MCF 10A (cell line): ENCODE measurements at places on chromosomes 13 and 19.

DNA sequence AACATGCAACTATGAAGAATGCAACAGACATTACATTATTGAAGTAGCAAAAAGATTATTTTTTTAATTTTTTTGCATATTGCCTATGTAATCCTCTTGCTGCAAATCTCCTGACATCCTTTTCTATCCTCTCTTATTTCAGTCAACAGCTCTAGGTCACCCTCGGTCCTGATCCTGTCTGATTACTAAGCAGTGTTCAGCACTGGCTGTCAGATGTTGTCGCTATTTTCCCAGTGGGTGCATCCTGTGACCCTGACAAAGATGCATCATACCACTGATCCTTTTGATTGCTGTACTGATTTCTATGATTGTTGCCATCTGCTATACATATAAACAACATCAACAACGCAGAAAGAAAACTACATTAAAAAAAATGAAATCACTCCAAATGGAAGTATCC, 443.7 kb upstream of the PRR20A start:
- H3K27me3 ChIP-seq: no peaks in the 10 kb centered on the region
- H3K36me3 ChIP-seq: no peaks in the 10 kb centered on the region
- DNase-seq: no peak
- H3K27ac ChIP-seq: no peak overlapping the region

DNA sequence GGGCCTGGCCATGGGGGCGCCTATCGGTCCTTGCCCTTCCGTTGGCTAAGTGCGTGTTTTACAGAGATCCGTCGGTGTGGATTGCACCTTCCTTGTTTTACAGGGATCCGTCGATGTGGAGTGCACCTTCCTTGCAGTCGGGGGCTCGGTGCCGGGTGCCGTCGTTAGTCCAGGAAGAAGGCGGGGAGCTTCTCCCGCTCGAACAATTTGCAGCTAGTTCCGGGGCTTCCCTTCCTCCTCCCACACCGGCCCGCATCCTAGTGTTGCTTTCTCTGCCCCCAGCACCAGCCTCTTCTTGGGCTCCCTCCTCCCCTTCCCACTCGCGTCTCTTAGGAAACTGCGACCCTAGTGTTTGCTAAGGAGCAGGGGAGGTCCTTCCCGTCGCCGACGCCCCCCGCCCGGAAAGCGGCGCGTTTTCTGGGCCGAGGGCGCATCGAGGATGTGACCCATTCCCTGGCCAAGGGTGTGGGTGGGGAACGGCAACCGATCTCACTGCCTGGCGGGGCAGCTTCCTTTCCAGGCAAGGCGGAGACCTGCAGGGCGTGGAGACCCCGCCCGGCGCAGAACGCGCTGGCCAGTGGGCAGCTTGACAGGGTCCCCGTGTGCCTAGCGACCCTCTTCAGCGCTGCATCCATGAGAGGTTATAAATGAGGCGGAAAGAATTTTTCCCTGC, 75.7 kb upstream of the ZNF91 start:
- no peaks in the 10 kb centered on the region for H3K36me3 ChIP-seq
- no peaks in the 10 kb centered on the region for H3K4me1 ChIP-seq
- H3K4me3 ChIP-seq: no peak overlapping the region
- no peak overlapping the region for H3K27ac ChIP-seq

DNA sequence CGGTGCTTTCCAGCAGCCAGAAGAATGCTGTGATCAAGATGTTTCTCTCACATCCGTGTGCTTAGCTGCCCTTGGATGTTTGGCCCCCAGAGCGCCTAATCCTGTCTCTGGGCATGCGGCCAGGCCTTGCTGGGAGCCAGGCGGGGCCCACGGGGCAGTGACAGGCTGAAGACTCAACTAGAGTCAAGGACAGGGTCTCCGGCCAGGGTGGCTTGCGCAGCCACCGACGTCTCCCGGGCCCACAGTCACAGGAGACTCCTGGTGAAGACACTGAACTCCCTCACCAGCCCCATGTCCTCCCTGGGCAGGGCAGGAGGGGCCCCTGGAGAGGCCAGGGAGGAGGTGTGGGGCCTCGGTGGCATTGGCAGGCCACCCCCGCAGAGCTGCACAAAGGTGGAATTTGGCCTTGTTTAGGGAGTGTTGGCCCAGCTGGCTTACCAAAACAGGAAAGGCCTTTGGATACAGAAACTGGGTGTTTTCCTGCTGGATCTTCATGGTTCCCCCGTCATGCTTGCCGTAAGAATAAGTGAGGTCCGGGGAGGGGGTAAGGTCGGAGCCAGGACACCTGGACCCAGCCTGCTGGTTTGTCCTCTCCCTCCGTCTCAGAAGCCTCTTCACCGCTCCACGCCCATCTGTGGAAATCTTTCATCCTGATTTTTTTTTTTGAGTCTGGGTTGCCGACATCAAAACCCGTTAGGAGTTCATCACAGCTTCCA, 10.0 kb upstream of the NDUFS7 start:
- H3K36me3 ChIP-seq: peaks cover 30% of the 10 kb centered on the region
- H3K4me1 ChIP-seq: no peaks in the 10 kb centered on the region
- no peak for DNase-seq
- no peaks in the 10 kb centered on the region for H3K27me3 ChIP-seq
- H3K4me3 ChIP-seq: no peak overlapping the region
- no peak overlapping the region for H3K27ac ChIP-seq

- no peaks in the 10 kb centered on the region for H3K36me3 ChIP-seq
- no peak overlapping the region for H3K4me3 ChIP-seq
- H3K4me1 ChIP-seq: no peaks in the 10 kb centered on the region
- DNase-seq: no peak
- no peak overlapping the region for H3K27ac ChIP-seq
Measured at GRCh38 chr19:2659856-2660432, 42.5 kb downstream of the GNG7 start.

DNA sequence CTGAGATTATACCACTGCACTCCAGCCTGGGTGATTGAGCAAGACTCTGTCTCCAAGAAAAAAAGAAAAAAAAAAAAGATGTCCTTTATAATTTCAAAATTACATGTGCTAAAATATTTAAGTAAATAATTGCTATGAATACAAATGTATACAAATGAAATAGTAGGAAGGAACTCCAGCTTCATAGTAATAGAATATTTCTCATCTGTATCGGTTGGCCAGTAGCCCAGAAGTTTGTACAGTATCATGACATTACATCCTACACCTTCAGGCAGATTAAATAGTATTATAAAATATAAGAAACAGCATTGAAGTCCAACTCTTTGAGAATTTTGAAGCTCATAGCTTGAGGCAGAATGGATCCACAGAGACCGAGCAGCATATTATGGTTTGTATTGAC, 36.5 kb upstream of the CLDN10 start:
- H3K27me3 ChIP-seq: no peaks in the 10 kb centered on the region
- no peak overlapping the region for H3K27ac ChIP-seq
- peak; percentile 83 for DNase-seq
- H3K4me3 ChIP-seq: no peak overlapping the region

DNA sequence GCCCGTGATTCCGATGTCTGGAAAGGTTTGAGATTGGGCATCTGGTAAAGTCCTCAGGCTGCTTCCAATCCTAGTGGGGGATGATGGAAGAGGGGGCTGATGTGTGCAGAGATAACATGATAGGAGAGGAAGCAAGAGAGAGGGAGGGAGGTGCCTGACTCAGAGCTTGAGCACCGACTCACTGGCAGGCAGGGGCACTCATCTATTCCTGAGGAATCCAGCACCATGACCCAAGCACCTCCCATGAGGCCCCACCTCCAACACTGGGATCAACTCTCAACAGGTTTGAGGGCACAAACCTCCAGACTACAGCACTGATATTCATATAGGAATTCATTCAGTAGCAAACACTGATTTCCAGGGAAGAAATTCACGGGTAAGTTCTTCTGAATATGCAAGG, 5.6 kb upstream of the SIGLEC9 start:
- no peak for DNase-seq
- no peaks in the 10 kb centered on the region for H3K27me3 ChIP-seq
- no peaks in the 10 kb centered on the region for H3K4me1 ChIP-seq
- no peak overlapping the region for H3K27ac ChIP-seq
- no peak overlapping the region for H3K4me3 ChIP-seq

DNA sequence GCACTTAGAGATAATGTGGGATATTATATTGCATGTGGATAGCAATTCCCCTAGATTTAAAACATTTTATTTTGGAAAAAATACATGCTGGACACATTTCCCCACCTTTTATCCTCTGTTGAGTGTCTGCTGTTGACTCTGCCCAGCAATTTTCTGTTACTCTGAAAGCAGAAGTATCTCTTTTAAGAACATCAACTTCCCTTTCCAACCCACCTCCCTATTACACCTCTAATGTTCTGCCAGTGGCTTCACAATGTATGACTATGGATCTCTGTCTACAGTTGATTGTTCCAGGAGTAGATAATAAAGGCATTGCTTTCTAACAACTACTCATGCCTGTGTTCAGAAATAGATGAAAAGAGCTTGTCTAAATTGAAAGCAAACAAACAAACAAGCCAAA, 754.8 kb upstream of the SLITRK6 start:
- H3K27me3 ChIP-seq: no peaks in the 10 kb centered on the region
- no peak overlapping the region for H3K27ac ChIP-seq
- no peaks in the 10 kb centered on the region for H3K36me3 ChIP-seq
- no peak overlapping the region for H3K4me3 ChIP-seq
- no peaks in the 10 kb centered on the region for H3K4me1 ChIP-seq
- DNase-seq: no peak

DNA sequence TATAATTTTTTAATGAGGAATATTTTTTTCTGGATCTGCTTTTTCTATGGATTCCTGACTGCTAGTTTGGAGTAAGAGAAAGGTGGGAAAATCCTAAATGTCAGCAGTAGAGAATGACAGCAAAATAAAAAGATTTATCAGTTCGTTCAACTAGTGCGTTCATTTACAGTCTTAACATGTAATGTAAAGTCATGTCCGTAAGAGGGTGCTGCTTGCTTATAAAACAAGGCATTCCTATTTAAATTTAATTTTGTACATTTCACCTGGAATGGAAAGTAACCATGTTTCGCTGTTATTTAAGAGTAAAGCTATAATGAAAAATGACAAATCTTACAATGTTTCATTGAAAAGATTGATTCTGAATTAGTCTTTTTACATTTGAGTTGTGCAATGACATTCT, 76.6 kb downstream of the ZMYM2 start:
- DNase-seq: peak; percentile 3
- H3K27me3 ChIP-seq: no peaks in the 10 kb centered on the region
- H3K27ac ChIP-seq: no peak overlapping the region
- H3K4me3 ChIP-seq: no peak overlapping the region
- peaks cover 84% of the 10 kb centered on the region for H3K36me3 ChIP-seq

- H3K27ac ChIP-seq: peak overlapping the region; percentile 80
- H3K4me3 ChIP-seq: no peak overlapping the region
- H3K36me3 ChIP-seq: no peaks in the 10 kb centered on the region
- H3K27me3 ChIP-seq: no peaks in the 10 kb centered on the region
- peak; percentile 73 for DNase-seq
Measured at GRCh38 chr13:97948041-97948440, 5.4 kb upstream of the IPO5 start.

DNA sequence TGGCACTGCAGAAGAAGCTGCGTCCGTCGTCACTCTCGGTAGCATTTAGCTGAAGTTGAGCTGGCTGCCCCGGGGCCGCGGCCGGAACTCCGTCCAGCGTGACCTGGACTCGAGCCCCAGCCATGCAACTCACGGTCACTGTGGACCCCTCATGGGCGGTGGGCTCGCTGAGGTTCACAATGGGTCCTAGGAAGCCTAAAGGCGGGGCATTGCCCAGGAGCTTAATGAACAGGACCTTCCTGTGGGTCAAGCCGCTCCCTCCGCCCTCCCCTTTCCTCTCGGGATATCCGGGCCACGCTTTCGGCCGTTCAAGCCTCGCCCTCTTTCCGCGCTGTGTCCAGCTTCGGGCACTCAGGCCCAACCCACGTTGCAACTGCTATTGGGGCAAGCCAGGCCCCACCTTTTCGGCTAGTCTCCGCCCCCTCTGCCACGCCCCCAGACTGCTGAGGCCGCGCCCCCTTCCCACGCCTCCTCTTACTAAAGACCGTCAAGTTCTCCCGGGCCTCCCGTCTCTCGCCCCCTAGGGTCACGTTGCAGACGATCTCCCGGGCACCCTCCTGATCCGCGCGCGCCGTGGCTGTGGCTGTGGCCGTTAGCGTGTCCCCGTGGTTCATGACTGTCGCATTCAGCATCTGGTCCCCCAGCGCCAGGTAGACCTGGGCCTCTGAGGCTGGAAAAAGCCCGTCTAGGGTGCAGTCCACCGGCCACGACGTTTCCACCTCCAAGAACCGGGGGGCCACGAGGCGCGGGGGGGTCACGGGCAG, 1.4 kb upstream of the RAVER1 start:
- peak overlapping the region; percentile 95 for H3K4me3 ChIP-seq
- no peak overlapping the region for H3K27ac ChIP-seq
- no peaks in the 10 kb centered on the region for H3K27me3 ChIP-seq

GRCh38 chr19:18908917-18909619, 10.1 kb downstream of the COPE start:
- no peak overlapping the region for H3K27ac ChIP-seq
- no peaks in the 10 kb centered on the region for H3K27me3 ChIP-seq
- no peaks in the 10 kb centered on the region for H3K4me1 ChIP-seq
- H3K4me3 ChIP-seq: no peak overlapping the region
- peaks cover 37% of the 10 kb centered on the region for H3K36me3 ChIP-seq
- no peak for DNase-seq

GRCh38 chr13:75724752-75725517, 88.8 kb downstream of the LMO7 start:
- H3K36me3 ChIP-seq: peaks cover 3% of the 10 kb centered on the region
- peak overlapping the region; percentile 75 for H3K27ac ChIP-seq
- H3K27me3 ChIP-seq: no peaks in the 10 kb centered on the region
- peak; percentile 26 for DNase-seq
- peaks cover 29% of the 10 kb centered on the region for H3K4me1 ChIP-seq

DNA sequence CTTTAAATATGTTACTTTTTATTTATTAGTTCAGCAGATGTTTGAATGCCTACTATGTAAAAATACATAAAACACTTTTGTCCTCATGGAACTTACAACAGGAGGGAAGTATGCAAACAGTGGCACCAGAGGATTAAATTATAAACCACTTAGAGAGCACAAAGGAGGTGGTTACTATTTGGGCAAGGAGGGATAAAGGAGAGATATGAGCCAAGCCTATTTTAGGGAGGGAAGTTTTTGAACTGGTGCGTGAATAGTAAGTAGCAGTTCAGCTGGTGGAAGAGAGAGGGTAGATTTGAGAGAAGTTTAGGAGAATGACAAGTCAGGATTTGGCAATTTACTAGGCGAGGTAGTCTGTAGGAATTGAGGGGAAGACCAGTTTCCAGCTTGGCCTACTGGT, 8.6 kb downstream of the AKAP11 start:
- no peak overlapping the region for H3K4me3 ChIP-seq
- H3K27me3 ChIP-seq: no peaks in the 10 kb centered on the region
- no peak for DNase-seq
- H3K27ac ChIP-seq: no peak overlapping the region
- H3K36me3 ChIP-seq: peaks cover 2% of the 10 kb centered on the region

- no peaks in the 10 kb centered on the region for H3K4me1 ChIP-seq
- no peak overlapping the region for H3K27ac ChIP-seq
- H3K36me3 ChIP-seq: no peaks in the 10 kb centered on the region
- H3K27me3 ChIP-seq: no peaks in the 10 kb centered on the region
- DNase-seq: no peak
- no peak overlapping the region for H3K4me3 ChIP-seq
Measured at GRCh38 chr13:46542833-46543232, 10.1 kb upstream of the LRCH1 start.
